T-cell (primary cell): ENCODE measurements at places on chromosomes 5 and 9.

- H3K4me1 ChIP-seq = peaks cover 27% of the 10 kb centered on the region
- peak overlapping the region; percentile 69 for H3K27ac ChIP-seq
- no peak overlapping the region for H3K4me3 ChIP-seq
- H3K36me3 ChIP-seq = no peaks in the 10 kb centered on the region
These were observed 27.7 kb downstream of the CAMK4 start for GRCh38 chr5:111251921-111252320.

- peaks cover 20% of the 10 kb centered on the region for H3K36me3 ChIP-seq
- H3K27ac ChIP-seq = no peak overlapping the region
- no peak overlapping the region for H3K4me3 ChIP-seq
These were observed 65.7 kb upstream of the EIF4EBP3 start for GRCh38 chr5:140481758-140482157.

DNA sequence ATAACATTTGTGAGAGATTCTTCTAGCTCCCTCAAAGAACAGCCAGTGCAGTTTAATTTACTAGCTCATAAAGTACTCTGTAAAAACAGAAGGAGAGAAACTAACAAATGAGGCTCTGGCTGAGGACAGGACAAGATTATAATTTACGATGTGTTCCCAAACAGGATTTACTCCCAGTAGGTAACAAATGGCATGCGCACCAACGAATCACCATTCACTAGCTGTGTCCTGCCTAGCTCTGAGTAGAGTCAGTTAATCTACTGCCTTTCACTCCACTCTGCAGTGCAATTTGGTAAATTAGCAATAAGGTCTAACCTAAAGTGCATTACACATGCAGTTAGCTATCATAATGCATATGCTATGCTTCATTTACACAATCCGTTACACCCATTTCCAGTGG lies 497.4 kb upstream of the CCNG1 start:
- no peak overlapping the region for H3K27ac ChIP-seq
- H3K4me3 ChIP-seq = no peak overlapping the region
- no peaks in the 10 kb centered on the region for H3K36me3 ChIP-seq

GRCh38 chr5:59058969-59059687 lies 476.3 kb downstream of the RAB3C start:
- no peak overlapping the region for H3K27ac ChIP-seq
- no peaks in the 10 kb centered on the region for H3K4me1 ChIP-seq
- no peak for DNase-seq
- H3K27me3 ChIP-seq = peaks cover 2% of the 10 kb centered on the region
- no peaks in the 10 kb centered on the region for H3K36me3 ChIP-seq

GRCh38 chr9:93110311-93110855 lies 14.4 kb downstream of the CARD19 start:
- H3K4me1 ChIP-seq = no peaks in the 10 kb centered on the region
- H3K27ac ChIP-seq = no peak overlapping the region
- no peaks in the 10 kb centered on the region for H3K27me3 ChIP-seq
- H3K4me3 ChIP-seq = no peak overlapping the region

- peaks cover 27% of the 10 kb centered on the region for H3K27me3 ChIP-seq
- peaks cover 3% of the 10 kb centered on the region for H3K4me1 ChIP-seq
- DNase-seq = no peak
- H3K4me3 ChIP-seq = no peak overlapping the region
- no peak overlapping the region for H3K27ac ChIP-seq
- H3K36me3 ChIP-seq = no peaks in the 10 kb centered on the region
These were observed 184.7 kb downstream of the MEF2C start for GRCh38 chr5:88698290-88698689.

- DNase-seq = no peak
- H3K27ac ChIP-seq = no peak overlapping the region
- H3K27me3 ChIP-seq = no peaks in the 10 kb centered on the region
- H3K4me3 ChIP-seq = no peak overlapping the region
- H3K36me3 ChIP-seq = no peaks in the 10 kb centered on the region
These were observed 9.7 kb upstream of the RIOK2 start for GRCh38 chr5:97192580-97193354.

DNA sequence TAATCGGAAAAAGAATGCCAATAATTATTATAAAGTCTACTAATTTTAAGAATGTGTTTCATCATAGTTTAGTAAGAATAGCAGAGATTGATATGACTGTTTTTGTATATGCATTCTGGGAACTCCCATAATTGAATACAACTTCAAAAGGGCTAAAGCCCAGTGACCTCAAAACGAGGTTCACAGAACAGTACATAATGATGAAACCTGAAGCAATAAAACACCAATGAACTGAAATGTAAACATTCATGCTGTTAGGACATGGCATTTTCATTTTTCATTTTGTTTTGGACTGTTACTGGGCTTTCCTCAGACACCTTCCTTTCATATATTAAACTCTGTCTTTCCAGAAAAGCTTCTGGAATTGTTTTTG lies 684 bp upstream of the JMY start:
- no peak for DNase-seq
- H3K4me3 ChIP-seq = peak overlapping the region; percentile 75
- peaks cover 19% of the 10 kb centered on the region for H3K4me1 ChIP-seq
- peak overlapping the region; percentile 85 for H3K27ac ChIP-seq
